ENCODE measurements at places on chromosomes 5 and 9. TPM values are rescaled to one million over a fixed set of nuclear protein-coding genes. Genes with fewer than 3 reads are reported as not detected.

The SNAPC3 gene
- 105 TPM for total RNA-seq

The EMB gene
- 26.2 TPM for total RNA-seq

The COL23A1 gene
- total RNA-seq = 5.5 TPM

The BTNL3 gene
- total RNA-seq = not detected

The TTLL11 gene
- 17.8 TPM for total RNA-seq

The SLC28A3 gene
- 0.08 TPM for total RNA-seq

The QRFP gene
- 0.24 TPM for total RNA-seq

The PDE6A gene
- total RNA-seq = 4.6 TPM

- no peak for DNase-seq
- H3K36me3 ChIP-seq = no peaks in the 10 kb centered on the region
Observed at GRCh38 chr9:40927851-40928802, 200.4 kb downstream of the FOXD4L6 start.

DNA sequence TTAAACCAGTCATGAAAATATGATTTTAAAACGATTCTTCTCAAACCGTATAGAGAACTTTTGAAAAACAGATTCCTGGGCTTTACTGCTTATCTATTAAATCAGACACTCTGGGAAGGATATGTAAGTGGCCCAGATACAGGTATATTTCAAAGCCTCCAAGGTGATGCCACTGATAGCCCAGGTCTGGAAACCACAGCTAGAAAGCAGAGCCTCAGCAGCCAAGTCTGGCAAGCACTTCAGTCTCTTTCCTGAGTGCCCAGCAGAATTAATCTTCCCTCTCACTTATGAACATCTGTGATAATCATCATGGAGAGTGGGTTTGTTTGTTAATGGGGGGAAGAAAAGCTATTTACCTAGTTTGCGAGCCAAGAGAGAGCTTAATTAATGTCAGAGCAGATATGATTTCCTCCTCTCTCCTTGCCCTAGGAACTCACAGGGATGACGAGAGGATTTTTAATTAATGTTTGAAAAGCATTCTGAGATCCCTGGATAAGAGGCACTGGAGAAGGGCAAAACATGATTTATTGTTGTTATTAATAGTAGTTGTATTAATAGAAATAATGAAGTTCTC lies 368.4 kb downstream of the TLE1 start:
- H3K36me3 ChIP-seq = no peaks in the 10 kb centered on the region
- no peak overlapping the region for H3K4me3 ChIP-seq
- no peaks in the 10 kb centered on the region for H3K4me1 ChIP-seq
- H3K27me3 ChIP-seq = no peaks in the 10 kb centered on the region
- no peak for DNase-seq

DNA sequence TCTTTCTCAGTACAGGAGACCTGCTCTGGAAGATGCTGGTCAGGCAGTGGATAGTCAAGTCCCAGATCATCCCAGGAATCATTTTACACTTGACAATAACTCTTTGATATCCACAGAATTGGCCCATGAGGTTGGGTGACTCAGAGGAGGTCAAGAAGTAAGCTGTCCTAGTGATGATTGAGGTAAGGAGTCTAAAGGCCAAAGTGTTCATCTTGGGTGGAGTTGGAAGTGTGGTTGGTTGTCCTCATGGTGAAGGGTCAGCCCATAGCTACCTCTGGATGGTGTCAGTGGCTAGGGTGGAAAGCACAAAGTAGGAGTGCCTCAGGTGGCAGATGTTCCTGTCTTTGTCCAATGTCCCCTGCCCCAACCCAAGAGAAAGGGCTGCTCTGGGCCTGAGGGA lies 24.1 kb upstream of the RCL1 start:
- H3K36me3 ChIP-seq = no peaks in the 10 kb centered on the region
- H3K27ac ChIP-seq = no peak overlapping the region
- no peak overlapping the region for H3K4me3 ChIP-seq
- H3K27me3 ChIP-seq = no peaks in the 10 kb centered on the region

DNA sequence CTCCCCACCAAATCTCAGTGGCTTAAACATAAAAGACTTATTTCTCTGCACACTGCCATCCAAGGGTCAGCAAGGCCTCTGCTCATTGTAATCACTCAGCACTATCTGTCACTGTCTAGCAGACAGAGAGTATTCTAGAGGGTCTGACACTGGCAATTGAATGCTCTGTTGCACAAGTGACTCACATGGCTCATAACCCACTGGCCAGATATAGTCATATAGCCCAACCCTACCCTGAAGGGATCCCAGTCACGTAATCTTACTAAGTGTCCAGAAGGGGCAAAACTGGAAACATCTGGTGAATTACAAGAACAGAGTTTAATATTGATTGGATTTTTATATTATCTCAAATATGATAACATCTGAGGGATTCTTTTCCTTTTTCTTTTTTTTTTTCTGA lies 80.7 kb downstream of the TSSK1B start:
- H3K4me1 ChIP-seq = no peaks in the 10 kb centered on the region
- no peaks in the 10 kb centered on the region for H3K36me3 ChIP-seq
- H3K27me3 ChIP-seq = no peaks in the 10 kb centered on the region

DNA sequence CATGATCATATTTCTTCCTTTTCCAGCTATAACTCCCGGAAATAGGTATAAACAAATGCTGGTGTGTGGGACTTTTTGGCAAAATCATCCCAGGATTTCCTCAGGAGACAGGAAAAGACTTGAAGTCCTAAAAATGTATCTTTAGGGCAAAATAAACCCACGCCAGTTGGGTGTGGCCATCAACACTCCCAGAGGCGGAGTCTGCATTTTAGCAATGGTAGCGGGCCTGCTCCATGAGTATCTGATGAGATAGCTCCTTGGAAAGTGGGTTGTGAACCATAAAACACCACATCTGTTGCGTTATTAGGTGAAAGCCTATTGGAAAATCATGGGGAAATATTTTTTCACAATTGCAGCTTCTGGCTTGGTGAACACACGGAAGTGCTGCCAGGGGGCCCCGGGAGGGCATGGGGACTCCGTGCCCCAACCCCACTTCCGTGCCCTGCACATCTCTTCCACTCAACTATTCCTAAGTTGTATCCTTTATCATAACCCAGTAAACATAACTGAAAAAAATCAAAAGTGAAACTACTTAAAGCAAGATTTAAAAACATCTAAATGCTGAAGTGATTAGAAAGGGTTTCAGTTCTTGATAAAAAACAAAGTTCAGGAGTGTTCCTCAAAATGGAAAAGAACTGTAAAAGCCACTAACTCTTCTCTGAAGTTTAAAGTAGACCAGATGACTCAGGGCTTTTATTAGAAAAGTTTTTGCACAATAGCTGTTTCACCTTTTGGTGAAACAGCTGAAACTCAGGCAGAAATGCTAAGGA lies 111.2 kb downstream of the LRRC70 start:
- peaks cover 5% of the 10 kb centered on the region for H3K4me1 ChIP-seq
- no peak overlapping the region for H3K4me3 ChIP-seq
- no peak for DNase-seq
- H3K27me3 ChIP-seq = no peaks in the 10 kb centered on the region
- H3K27ac ChIP-seq = no peak overlapping the region
- H3K36me3 ChIP-seq = no peaks in the 10 kb centered on the region

GRCh38 chr5:41527201-41527779 lies 16.9 kb upstream of the PLCXD3 start:
- H3K27me3 ChIP-seq = no peaks in the 10 kb centered on the region
- DNase-seq = peak; percentile 84
- H3K4me3 ChIP-seq = no peak overlapping the region
- H3K4me1 ChIP-seq = peaks cover 7% of the 10 kb centered on the region
- H3K36me3 ChIP-seq = no peaks in the 10 kb centered on the region

- H3K4me3 ChIP-seq = no peak overlapping the region
- H3K4me1 ChIP-seq = no peaks in the 10 kb centered on the region
- no peaks in the 10 kb centered on the region for H3K27me3 ChIP-seq
- no peak overlapping the region for H3K27ac ChIP-seq
- DNase-seq = no peak
Observed at GRCh38 chr5:1034421-1034905, 25.9 kb downstream of the NKD2 start.

GRCh38 chr5:169126481-169127021 lies 174.4 kb downstream of the SLIT3 start:
- DNase-seq = no peak
- no peaks in the 10 kb centered on the region for H3K4me1 ChIP-seq
- H3K36me3 ChIP-seq = no peaks in the 10 kb centered on the region
- H3K27ac ChIP-seq = no peak overlapping the region
- no peak overlapping the region for H3K4me3 ChIP-seq

GRCh38 chr5:179700401-179700918 lies 1.7 kb downstream of the CANX start:
- H3K4me1 ChIP-seq = peaks cover 18% of the 10 kb centered on the region
- DNase-seq = no peak
- no peak overlapping the region for H3K4me3 ChIP-seq
- H3K36me3 ChIP-seq = no peaks in the 10 kb centered on the region
- H3K27ac ChIP-seq = no peak overlapping the region

- no peak for DNase-seq
- H3K27ac ChIP-seq = no peak overlapping the region
- no peaks in the 10 kb centered on the region for H3K27me3 ChIP-seq
- H3K36me3 ChIP-seq = no peaks in the 10 kb centered on the region
Observed at GRCh38 chr9:2087500-2088313, 72.6 kb downstream of the SMARCA2 start.

- peak; percentile 73 for DNase-seq
- H3K27ac ChIP-seq = peak overlapping the region; percentile 64
- no peak overlapping the region for H3K4me3 ChIP-seq
- H3K36me3 ChIP-seq = no peaks in the 10 kb centered on the region
- H3K4me1 ChIP-seq = peaks cover 30% of the 10 kb centered on the region
Observed at GRCh38 chr9:94083384-94083783, 880 bp upstream of the PTPDC1 start.

DNA sequence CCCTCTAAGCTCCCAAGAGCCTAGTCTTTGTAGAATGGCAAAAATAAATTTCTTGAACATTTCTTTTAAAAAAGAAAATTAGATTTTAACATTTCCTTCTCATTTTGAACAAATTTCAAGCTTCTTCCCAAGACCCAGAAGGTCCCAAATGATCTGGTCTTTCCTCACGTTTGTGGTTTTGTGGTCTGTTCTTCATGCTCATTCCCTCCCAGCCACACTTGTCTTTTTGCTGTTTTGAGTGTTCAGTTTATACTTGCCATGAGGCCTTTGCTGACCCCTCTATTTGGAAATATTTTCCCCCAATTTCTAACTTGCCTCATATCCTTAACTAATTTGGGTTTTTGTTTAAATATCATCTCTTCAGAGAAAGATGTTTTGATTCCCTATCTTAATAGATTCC lies 133.4 kb upstream of the PAPPA start:
- no peak overlapping the region for H3K4me3 ChIP-seq
- H3K27ac ChIP-seq = no peak overlapping the region
- H3K4me1 ChIP-seq = no peaks in the 10 kb centered on the region

DNA sequence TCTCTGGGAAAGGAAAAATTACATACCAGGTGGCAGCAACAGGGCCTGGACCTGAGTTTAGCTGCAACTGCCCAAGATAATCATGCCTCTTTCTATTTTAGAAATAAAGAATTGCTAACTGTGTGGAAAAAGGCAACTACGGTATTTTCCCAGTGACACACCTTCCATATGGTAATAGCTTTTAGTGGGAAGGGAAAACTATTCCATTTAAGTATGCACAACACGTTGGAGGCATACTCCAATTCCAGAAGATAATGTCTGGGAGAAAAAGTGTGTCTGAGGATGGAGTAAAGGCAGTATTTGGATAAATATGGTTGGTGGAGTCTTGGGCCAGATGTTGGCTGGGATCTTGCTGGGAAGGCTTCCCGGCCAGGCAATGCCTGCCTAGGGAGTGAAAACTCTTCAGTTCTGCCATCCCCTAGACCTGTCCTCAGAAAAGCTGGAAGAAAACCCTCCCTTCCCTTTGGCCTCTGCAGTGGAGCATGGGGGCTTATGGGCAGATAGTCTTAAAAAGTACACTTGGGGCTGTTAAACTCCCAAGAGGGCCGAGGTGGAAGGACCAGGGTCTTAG lies 40.6 kb downstream of the SH3PXD2B start:
- H3K4me3 ChIP-seq = no peak overlapping the region
- no peaks in the 10 kb centered on the region for H3K27me3 ChIP-seq
- peak overlapping the region; percentile 67 for H3K27ac ChIP-seq
- H3K4me1 ChIP-seq = peaks cover 55% of the 10 kb centered on the region

DNA sequence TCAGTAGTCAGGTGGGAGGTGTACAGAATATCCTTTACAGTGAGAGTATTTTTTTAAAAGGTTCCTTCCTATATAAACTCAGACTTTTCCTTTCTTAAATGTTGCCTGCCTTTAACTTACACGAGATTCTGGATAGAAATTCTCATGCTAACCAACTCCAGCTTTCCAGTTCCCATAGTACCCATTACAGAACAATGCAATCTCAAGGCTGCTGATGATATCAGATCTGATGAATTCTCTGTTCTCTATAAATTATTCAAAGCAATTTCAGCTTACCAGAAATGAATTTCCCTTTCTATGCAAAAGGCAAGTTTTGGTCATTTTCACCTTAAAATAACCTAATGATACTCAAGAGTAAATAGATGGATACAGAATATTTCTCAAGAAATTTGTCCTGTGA lies 90.3 kb downstream of the NUDT12 start:
- no peak for DNase-seq
- H3K27ac ChIP-seq = no peak overlapping the region
- H3K4me3 ChIP-seq = no peak overlapping the region
- H3K36me3 ChIP-seq = no peaks in the 10 kb centered on the region

DNA sequence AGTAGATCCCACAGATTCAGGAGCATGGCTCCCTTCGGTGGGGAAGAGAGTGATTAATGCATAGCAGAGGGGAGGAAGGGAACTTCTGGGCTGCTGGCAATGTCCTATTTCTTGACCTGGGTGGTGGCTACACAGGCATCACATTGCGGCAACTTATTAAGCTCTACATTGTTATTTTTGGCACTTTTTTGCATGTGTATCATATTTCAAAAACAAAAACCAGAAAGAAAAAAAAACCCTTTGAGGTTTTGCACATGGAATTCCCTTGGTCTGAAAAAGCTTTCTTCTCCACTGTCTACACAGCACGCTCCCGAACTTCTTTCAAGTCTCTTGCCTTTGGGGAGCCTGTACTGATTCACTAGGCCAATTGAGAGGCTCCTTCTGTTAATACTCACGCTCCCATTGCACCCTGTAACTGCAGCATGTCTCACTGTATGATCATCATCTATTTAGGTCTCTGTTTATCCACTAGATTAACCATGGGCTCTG lies 25.1 kb downstream of the CEMIP2 start:
- H3K4me1 ChIP-seq = peaks cover 11% of the 10 kb centered on the region
- H3K36me3 ChIP-seq = no peaks in the 10 kb centered on the region
- no peak overlapping the region for H3K4me3 ChIP-seq
- DNase-seq = no peak
- no peak overlapping the region for H3K27ac ChIP-seq
